ENCODE measurements at places on chromosomes 7 and 10.

- no peak for DNase-seq
These were observed 101.9 kb upstream of the PDLIM1 start for GRCh38 chr10:95392681-95393164.

DNA sequence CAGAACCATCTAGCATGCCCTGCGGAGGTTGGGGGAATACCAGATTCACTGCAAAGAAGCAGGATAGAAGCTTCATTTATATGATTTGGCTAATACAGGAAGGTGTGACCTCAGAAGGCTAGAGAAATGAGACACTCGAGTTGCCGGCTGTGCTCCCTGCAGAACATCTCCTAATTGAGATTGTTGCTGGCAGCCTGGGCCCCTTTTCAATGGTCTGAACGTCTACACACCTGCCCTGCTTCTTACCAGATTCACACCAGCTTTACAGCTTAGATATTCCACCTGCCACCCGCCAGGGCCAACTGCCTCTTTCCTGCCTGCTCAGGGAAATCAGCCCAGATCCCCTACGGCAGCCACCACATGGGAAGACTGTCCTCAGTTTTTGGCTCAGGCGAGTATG lies 475.3 kb upstream of the AUTS2 start:
- DNase-seq, result no peak

- no peak for DNase-seq
These were observed 390.3 kb upstream of the MBL2 start for GRCh38 chr10:53162856-53163255.

- DNase-seq, result no peak
These were observed 148.6 kb upstream of the FAM3C start for GRCh38 chr7:121544726-121545125.

DNA sequence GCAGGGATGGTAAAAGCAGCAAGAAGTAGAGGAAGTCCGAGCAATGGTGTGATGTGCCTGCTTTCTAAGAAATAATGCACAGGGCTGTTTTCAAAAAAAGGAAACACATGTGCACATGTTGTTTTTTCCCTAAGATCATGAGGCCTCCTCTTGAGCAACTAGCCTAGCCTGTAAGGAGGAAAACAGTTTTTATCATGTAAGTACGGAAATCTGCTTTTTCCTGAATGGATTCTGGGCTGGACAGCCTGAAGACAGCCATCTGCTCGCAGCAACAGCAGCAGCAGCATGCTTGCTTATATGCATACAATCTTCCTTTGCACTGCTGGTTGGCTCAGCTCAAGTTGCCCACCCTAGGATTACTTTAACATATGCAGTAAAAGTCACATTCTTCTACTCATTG lies 87.1 kb downstream of the HIBADH start:
- no peak for DNase-seq

DNA sequence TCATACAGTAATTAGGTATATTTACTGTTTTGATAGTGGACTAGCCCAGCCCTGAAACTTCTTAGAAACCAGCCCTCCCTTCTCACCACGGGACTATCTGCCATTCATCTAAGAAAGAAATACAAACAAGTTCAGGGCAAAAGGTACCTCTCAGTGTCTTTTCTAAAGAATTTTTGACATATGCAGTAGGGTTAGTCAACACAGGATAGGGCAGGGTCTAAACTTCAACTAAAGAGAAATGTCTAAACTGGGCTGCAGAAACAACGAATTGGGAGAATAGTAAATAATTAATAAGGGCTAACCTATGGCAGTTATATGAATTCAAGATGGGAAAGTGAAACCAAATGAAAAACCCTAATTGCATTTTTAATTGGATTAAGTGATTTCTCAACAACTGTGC lies 496.6 kb downstream of the INHBA start:
- no peak for DNase-seq

DNA sequence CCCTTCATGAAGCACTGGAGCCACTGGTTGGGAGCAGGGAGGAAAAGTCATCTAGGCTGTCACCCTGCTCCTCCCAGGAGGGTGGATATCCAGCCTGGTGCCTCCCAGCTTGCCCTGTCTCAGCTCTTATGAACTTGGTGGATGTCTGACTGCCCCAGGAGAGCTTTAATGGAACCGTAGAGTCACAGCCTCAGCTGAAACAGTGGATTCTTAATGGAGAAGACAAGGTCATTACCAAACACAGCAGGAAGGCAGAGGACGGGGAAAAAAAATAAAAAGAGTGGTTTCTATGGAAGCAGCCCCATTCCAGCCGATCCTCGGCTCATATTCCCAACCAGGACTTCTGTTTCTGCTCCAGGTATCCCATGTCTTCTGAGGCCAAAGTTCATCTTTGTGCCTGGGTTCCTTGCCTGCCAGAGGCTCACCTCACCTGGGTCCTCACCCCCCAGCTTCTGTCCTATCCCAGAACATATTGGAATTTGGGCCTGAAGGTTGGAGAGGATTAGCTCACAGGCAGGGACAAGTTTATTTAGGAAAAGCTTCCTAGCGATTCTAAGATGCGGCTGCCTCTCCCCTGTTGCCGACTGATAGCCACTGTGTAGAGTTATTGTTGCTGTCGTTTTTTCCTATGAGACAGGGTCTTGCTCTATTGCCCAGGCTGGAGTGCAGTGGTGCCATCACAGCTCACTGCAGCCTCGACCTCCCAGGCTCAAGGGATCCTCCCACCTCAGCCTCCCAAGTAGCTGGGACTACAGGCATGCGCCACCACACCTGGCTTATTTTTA lies 15.6 kb downstream of the CCL26 start:
- no peak for DNase-seq

- DNase-seq, result no peak
These were observed 41.8 kb downstream of the FAM20C start for GRCh38 chr7:234051-234707.

DNA sequence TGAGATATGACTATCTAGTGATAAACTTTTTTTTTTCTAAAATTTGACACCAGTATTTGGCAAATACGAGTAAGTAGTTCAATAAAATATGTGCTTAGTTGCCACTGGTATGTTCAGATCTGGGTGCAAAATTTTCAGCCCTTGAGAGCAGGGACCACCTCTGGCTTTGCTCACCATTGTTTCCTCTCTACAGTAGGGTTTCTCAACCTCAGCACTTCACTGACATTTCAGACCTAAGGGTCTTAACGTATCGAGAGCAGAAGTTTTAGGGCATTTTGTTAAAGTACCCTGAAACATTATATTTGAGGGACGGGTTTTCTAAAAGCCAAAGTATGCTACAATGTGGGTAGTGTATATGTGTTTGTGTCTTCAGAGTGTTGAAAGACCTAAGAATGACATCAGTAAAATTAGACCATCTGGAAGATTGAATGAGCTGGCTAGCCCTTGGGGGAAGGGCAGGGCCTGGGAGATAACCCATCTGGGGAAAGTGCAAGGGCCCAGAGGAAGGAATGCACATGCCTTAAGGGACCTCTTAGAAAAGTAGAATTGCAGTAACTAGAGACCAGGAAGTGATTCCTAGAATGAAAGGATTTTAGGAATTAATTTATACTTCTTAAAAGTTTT lies 11.8 kb downstream of the BZW2 start:
- DNase-seq, result no peak

- DNase-seq, result no peak
These were observed 6.7 kb downstream of the PRKAG2 start for GRCh38 chr7:151869968-151870918.

DNA sequence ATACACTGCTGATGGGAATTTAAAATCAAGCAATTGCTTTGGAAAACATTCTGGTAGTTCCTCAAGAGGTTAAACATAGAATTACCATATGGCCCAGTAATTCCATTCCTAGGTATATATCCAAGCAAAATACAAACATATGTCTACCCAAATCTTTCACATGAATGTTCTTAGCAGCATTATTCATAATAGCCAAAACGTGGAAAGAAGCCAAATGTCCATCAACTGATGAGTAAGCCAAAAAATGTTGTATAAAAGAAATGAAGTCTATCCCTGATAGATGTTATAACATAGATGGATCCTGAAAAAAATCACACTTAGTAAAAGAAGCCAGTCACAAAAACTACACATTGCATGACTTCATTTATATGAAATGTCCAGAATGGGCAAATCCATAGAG lies 893.0 kb downstream of the SORCS3 start:
- DNase-seq, result no peak

GRCh38 chr10:46290101-46290886 lies 3.5 kb downstream of the ANTXRL start:
- no peak for DNase-seq

GRCh38 chr7:55532150-55532917 lies 40.0 kb downstream of the VOPP1 start:
- no peak for DNase-seq

GRCh38 chr7:85828614-85829013 lies 641.8 kb upstream of the SEMA3D start:
- DNase-seq, result no peak

GRCh38 chr10:125262920-125263319 lies 102.6 kb upstream of the CTBP2 start:
- no peak for DNase-seq

GRCh38 chr7:151494298-151495284 lies 25.1 kb downstream of the RHEB start:
- no peak for DNase-seq

GRCh38 chr10:27794157-27794556 lies 48.5 kb upstream of the MKX start:
- no peak for DNase-seq

DNA sequence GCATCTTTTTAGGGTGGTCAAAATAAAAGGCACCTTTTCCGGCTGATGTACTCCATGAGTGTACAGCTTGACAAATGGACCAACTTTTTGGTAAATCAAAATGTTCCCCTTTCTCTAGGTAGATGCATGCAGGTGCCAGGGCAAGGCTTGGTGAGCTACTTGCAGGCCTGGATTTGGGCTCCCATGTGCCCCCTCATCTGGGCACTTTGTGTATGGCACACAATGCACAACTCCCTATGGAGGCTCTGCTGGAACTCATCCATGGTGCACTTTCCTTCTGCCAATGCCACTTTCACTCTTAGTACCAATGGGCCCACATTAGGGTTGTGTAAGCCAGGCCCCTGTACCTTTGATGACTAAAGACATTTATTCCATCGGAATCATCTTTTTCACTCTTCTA lies 300.8 kb downstream of the SDHAF3 start:
- DNase-seq, result no peak

GRCh38 chr7:12685550-12685949 lies 1.9 kb upstream of the ARL4A start:
- DNase-seq, result no peak

GRCh38 chr7:25750744-25751508 lies 401.1 kb upstream of the NFE2L3 start:
- DNase-seq, result no peak

DNA sequence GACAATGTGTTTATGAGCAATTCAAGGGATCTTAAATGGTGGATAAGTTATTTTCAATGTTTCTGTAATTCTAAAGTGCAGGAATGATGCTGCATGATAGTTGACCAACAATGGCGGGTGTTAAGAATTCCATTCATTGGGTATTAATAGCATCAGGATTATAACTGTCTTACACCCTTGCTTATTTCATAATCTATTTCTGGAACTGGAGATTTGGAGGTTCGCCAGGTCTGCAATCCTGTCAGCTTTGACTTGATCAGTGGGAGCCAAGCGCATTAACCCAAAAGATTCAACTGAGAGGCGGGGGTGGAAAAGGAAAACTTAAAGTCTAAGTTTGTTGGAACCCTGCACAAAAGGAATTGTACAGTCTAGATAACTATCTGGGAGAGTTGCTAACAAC lies 114.9 kb upstream of the ZEB1 start:
- DNase-seq, result no peak

DNA sequence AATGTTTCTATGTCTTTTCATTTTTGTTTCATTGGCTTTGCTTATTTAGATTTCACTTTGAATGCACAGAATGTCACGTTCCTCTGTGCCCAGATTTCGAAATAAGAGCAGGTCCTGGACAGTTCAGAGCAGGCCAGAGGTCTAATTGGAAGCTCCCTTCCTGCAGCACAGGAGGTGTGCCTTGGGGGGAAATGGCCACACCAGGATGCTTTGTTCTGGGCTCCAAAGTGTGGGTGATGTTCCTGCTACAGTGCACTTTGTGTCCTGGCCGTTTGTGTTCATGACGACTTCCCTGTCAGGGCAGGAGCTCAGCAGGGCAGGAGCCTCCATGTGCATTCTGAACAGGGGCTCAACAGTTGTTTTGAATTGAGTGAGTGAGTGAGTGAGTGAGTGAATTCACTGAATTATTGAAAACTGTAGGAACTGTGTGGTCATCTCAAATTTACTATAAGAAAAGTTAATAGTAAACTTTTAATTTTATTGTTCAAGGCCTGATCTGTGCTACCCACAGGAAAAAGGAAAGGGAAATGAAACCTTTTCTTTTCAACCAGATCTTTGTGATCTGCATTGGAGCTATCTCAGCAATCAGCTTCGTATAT lies 109.5 kb upstream of the GJD4 start:
- no peak for DNase-seq

- no peak for DNase-seq
These were observed 135.0 kb downstream of the GRK5 start for GRCh38 chr10:119342335-119342734.

DNA sequence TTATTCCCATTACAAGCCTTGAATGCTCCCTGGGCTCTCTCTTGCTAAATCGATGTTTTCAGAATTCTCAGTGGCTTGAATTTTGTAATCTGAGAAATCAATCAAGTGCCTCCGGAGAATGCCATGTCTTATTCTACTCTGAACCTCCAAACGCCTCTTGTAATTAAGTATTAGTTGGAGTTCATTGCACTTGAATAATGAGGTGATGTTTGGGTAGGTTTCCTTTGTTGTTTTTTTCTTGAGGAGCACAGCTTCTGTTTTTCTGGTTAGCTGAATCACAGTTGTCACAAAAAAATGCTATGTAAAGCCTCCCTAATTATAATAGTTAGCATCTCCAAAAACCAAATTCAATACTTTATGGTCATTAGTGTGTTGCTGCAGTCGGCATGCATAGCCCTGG lies 100.3 kb downstream of the PLPP4 start:
- DNase-seq, result no peak

- DNase-seq, result no peak
These were observed 3.4 kb upstream of the RHBDD2 start for GRCh38 chr7:75875113-75876080.

DNA sequence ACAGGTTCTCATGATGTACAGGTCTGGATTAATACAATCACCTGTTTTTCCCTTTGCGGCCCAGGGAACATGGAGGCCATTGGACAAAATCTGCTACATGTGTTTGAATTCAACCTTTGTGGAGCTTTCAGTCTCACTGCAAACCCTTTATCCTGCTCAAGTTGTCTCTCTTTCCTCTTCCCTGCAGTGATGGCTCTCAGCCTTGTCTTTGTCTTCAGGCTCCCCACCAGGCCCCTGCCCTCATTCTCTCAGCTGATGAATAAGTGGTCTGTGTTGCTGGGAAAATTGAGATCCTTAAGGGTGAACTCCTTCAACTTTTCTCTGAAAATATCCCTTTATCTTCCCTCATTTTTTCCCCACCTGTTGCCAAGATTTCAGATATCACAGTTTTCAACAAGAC lies 791.2 kb downstream of the GRID1 start:
- no peak for DNase-seq

DNA sequence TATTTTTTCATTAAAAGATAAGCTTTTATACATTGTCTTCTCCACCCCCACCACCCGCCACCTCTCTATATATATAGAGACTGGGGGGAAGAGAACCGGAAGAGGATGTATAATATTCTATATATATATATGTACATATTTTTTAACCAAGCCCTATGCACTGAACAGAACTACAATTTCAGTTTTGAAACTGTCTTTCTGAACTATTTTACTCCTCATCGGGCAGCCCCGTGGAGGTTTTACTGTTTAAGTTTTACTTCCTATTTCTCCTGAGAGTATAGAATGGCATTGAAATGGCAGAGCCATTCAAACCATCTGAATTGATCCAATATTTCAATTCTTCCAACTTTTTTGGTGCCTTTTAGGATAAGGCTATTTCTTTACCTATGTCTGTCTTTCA lies 1047.1 kb downstream of the NRG3 start:
- no peak for DNase-seq

- no peak for DNase-seq
These were observed 58.6 kb upstream of the LOXL4 start for GRCh38 chr10:98326621-98327027.
